ENCODE measurements at places on chromosomes 16 and 17.

- DNase-seq: no peak
Observed at GRCh38 chr16:77402118-77402517, 32.7 kb downstream of the ADAMTS18 start.

GRCh38 chr17:13540546-13540945 lies 61.2 kb downstream of the HS3ST3A1 start:
- no peak for DNase-seq

- DNase-seq: no peak
Observed at GRCh38 chr16:2881783-2882649, 999 bp upstream of the FLYWCH2 start.

DNA sequence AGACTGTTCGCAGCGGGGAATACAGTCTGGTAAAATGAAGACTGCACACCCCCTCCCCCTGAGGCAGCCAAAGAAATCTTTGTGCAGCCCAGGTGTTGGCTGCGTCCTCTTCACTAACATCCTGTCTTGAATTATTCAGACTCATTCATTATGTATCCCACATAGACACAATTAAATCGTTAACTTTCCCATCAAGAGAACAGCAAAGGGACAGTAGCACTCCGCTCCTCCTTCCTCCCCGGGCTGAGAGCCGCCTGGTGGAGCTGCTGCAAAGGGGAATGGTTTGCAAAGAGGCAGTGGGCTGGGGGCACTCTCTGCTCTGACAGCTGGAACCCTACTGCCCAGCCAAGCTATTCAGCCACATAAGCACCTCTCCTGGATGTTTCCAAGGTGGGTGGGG lies 290.0 kb upstream of the SOX9 start:
- no peak for DNase-seq

DNA sequence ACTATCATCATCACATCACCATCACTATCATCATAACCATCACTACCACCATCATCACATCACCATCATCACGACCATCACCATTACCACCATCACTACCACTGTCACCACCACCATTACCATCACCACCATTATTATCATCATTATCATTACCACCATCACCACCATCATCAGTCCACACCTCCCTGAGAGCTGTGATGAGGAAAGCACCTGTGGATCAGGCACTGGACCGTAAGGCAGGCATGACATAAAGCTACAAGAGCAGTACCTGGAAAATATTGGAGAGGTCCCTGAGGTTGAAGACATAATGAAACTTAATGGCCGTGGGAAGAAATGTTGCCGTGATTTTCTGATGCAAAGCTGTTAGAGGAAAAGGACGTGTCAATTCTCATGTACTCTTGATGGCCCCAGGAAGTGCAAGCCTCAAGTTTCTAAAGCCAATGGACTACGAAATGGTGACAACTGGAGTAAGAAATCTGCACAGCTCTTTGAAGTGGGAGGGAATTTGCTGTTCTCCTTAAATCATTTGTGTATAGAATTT lies 98.4 kb downstream of the DNAH17 start:
- no peak for DNase-seq

DNA sequence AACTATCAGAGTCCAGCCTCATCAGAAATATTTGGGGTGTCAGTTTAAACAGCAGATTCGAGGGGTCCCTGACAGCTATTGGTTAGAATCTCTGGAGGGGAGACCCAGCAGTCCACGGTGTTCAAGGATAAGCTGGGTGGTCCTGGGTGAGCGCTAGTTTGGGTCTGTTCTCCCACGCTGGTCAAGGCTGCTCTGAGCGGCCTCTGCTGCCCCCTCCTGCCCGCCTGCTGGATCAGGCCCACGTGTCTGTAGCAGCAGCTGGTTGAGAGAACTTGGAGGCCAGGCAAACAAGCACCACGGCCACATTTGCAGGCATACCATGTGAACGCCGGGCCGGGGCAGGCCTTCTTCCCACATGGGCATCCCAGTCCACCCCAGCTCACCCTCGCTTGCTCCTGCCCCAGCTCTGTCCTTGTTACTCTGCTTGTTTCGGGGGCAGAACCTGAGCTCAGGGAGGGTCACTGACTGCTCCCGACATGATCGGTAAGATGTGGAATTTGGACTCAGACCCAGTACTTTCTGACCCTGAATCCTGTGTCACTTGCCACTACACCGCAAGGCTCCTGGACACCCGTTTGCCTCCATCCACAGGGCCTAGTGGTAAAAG lies 7.4 kb downstream of the FOXF1 start:
- peak; percentile 77 for DNase-seq

DNA sequence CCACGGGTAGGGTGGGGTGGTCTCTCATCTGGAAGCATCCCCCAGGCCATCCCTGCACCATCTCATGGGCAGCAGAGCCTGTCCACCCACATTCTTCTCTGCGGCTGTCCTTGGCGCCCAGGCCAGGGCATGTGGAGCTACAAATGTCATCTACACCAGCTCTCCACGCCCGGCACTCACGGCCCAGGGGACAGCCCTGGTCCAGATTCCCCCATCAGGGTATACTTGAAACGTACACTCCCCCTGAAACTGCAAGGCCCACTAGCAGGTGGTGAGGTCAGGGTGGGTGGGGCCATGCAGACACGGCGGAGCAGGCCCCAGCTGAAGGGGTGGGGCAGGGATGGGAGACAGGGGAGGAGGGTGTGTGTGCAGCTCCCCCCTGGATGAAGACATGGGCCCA lies 3.2 kb upstream of the SOX8 start:
- DNase-seq: no peak

DNA sequence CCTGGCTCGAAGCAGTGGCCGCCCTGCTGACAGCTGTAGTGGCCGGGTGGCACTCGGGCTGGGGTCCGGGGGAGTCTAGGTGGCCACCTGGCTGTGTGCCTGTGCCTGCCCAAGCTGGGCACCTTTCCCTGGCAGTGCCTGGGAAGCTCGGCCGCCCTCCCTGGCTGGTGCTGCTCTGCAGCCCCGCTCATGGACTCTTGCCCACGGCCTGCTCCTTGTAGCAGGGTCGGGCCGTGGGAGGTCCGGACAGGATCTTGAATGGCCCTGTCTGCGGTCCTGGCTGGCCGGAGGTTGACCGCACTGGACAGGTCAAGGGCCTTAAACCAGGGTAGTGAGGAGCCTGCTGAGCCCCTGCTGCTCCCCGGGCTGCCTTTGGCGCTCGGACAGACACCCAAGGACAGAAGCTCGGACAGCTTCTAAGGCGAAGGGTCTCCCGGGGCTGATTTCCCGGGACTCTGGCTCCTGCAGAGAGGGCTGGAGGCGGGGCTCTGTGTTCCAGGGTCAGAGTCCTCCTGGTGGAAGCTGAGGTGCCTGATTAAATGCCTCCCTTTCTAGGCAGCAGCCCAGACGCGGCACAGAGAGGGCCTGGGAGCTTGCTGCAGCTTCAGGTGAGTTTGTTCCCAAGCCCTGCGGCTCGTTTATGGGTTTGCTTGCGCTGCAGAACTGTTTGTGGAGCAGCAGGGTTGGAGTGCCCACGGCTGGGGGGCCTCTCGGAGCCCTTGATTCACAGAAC lies 6.0 kb downstream of the CAPN15 start:
- DNase-seq: no peak

- DNase-seq: no peak
Observed at GRCh38 chr17:16994631-16995030, 22.7 kb upstream of the TNFRSF13B start.

DNA sequence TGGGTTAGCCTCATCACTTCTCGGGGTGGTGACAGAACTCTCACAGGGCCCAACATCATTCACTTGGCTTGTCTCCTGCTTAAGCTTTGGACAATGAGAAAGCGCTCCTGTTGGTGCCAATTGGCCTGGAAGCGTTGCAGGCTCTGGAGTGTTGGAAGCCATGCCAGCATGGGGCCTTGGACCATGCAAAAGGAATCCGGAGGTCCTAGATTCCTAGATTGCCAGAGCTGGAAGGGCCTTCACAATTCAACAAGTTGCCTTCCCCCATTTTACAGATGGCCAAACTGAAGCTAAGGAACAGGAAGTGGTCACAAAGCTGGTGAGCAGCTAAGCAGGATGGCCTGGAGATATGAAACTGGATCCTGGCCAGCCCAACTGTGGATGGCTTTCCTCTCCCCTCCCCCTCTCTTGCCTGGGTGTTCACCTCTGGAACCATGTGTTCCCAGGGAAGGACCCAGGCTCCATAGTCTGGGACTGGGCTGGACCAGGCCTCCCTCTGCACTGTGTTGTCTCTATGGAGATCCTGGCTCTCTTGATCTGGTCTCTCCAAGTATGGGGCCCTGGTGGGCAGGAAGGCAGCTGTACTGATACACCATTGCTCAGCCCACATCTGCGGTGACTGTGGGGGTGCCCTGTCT lies 6.0 kb upstream of the IGFBP4 start:
- DNase-seq: no peak

GRCh38 chr16:8885674-8886592 lies 3.8 kb downstream of the LITAFD start:
- no peak for DNase-seq

DNA sequence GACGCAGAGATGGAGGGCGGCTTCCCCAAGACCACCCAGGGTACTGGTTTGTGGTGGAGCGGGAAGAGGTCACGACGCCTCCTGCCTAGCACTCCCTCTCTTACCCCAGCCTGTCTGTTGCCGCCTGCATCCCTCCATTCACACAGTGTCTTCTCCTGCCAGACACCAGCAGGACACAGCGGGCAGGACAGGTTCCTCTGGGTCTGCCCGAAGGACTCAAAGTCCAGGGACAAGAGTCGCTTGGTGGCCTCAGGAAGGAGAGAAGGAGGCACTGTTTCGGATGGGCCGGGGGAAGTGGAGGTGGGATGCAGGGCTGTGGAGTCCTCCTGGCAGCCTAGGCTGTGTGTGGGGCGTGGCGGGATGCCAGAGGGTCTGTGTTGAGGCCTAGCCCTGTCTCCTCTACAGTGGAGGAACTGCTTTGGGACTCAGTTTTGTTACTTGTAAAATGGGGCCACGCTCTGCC lies 19.6 kb upstream of the TNS4 start:
- no peak for DNase-seq

- DNase-seq: no peak
Observed at GRCh38 chr16:76226011-76226410, 51.2 kb upstream of the CNTNAP4 start.

GRCh38 chr17:19712436-19713004 lies 3.9 kb downstream of the SLC47A2 start:
- DNase-seq: no peak

- peak; percentile 87 for DNase-seq
Observed at GRCh38 chr16:23452572-23453337, at the start of gene COG7. TSS of gene COG7 (minus strand) at chr16:23453189. CDS start at chr16:23452994, 195 bp downstream.

DNA sequence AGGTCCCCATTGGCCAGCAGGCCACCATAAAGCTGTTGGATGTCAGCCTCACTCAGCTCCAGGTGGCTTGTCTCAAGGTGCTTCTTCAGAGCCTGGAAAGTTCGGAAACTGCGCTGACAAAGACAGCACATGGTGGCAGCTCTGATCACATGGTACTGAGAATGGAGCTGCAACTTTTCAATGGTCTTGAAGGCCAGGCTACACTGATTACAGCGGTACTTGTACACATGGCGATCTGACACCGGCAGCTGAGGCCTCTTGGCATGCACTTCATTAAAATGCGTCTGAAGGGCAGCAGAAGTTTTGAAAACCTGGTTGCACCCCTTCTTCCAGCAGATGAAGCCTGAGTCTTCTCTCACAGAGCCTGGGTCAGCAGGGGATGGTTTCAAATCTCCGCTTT lies 249.7 kb downstream of the ZFHX3 start:
- DNase-seq: no peak

DNA sequence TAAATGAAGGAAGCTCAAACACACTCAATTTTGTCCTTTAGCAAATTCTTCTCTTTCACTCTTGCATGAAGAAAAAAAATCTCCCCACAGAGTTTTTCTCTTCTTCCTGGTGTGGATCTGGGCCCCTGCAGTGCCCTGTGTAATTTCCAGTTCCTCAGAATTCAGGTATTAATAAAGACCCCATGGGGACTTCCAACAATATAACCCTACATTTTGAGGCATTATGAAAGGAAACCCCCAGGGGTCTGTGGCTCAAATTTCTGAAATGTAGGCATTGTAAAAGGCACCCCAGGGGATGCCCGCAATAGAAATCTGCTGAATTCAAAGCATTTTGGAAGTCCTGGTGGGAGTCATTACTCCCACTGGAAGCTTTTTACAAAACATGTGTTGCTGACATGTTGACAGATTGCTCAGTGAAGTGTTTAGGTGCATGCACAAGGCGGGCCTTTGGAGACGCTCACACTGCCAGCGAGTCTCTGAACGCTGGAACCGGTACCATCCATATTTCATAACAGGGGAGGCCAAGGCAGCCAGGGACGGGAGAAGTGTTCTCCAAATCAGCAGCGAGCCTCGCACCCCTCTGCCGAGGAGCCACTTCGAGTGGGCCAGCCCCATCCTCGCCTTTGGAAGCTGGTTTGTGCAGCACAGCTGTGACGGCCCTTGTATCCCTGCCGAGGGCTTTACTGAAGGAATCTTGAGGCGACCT lies 154.0 kb downstream of the ZNF423 start:
- DNase-seq: no peak

All from GM13977 (cell line).